ENCODE measurements at places on chromosomes 16 and 17. TPM values are rescaled to one million over a fixed set of nuclear protein-coding genes. Genes with fewer than 3 reads are reported as not detected.

SLC35G6 gene
- not detected for total RNA-seq

CACNA1G gene
- 0.05 TPM for total RNA-seq

DNA sequence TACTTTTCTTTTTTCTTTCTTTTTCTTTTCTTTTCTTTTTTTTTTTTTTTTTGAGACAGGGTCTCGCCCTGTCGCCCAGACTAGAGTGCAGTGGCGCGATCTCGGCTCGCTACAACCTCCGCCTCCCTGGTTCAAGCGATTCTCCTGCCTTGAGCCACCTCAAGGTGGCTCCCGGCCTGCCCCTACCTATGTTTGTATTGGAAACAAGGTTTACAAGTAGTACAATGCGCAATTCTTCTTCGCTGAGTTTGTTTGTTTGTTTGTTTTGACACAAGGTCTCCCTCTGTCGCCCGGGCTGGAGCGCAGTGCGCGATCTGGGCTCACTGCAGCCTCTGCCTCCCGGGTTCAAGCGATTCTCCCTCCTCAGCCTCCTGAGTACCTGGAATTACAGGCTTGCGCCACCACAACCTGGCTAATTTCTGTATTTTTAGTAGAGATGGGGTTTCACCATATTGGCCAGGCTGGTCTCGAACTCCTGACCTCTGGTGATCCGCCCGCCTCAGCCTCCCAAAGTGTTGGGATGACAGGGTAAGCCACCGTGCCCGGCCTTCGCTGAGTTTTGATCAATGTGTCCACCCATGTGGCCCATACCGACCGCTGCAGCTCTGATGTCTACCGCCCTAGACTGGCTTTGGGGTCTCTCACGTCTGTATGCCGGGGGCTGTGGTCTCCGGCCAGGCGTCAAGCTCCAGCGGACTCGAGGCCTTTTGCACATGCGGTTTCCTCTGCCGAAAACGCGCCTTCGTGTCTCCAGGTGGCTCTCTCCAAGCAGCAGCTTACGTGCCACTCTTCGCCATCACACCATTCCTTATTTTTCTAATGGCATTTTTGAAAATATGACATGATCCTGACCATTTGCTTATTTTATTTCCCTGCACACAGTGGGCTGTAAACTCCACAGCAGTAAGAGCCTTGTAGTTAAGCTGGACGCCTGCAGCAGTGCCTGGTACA, 1.1 kb upstream of the YBX2 start:
- peak; percentile 57 for DNase-seq

DNA sequence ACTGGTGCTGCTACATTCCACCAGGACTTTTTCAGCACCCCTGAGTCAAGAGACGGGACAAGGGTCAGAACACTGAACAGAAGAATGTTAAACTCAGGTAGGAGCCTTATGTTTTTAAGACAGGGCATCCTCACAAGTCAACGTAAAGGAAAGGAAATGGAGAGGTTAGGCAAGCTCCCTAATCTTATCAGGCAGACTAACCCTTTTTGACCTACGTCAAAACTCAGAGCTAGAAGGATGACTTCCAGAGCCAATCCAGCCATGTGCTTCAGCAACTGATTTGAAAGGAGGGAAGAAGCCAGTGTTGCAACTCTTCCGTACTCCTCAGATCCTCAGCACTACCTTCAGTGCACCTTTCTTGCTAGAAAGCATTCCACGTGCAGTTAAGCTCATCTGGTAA, 46.8 kb downstream of the REXO5 start:
- no peak for DNase-seq

- DNase-seq: peak; percentile 58
These were observed 681 bp downstream of the XPO6 start for GRCh38 chr16:28210979-28211588.

- DNase-seq: no peak
These were observed 106.4 kb downstream of the GNAO1 start for GRCh38 chr16:56297684-56298083.

- DNase-seq: no peak
These were observed 999.7 kb downstream of the CDH11 start for GRCh38 chr16:64122177-64122576.

DNA sequence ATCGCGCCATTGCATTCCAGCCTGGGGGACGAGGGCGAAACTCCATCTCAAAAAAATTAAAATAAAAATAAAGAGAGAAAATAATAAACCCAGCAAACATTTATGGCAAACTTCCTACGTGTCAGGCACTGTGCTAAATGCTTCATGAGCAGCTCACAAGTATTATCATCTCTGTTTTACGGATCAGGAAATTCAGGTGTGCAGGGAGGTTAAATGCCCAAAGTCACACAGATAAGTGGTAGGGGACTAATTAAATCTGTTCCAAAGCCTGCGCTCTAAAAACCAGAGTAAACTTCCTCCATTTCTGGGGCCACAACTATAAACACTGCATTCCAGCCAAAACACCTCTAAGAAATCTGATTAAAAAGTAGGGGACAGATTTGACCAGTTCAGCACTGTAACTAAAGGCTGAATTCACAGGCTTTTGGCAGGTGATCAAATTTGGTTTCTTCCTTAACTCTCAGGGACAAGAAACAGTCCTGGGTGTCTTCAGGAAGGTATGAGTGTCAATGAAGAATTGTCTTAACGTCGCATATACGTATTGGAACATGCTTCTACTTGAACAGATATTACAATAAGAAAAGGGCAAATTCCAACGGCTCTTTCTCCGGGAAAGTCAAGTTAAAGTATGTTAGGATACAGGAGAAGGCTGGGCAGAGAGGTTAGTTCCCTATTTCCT, 996 bp downstream of the STRADA start:
- DNase-seq: peak; percentile 63

DNA sequence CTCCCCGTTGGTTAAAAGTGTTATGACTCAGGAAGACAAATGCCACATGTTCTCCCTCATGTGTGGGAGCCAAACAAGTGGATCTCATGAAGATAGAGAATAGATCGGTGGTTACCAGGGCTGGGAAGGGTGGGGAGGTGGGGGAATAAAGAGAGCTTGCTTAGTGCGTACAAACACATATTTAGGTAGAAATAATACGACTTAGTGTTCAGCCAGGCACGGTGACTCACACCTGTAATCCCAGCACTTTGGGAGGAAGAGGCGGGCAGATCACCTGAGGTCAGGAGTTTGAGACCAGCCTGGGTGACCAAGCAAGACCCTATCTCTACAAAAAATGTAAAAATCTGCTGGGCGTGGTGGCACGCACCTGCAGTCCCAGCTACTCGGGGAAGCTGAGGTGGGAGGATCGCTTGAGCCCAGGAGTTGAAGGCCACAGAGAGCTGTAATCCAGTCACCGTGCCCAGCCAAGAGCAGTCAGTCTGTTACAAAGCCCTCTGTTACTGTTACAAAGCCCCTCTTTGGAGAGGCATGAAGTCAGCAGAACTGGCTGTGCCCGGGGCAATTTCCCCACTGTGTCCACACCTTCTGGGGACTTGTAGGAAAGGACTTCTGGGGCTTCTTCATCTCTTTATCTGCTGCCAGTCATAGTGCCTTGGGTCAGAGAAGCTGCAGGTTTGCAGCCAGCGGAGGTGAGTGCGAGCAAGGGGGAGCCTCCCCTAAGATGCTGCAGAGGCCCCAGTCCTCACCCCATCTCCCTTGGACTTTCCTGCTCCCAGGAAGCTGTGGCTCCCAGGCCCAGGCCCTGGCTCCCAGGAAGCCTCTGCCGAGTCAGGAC, 4.3 kb upstream of the ALDH3A1 start:
- DNase-seq: no peak

DNA sequence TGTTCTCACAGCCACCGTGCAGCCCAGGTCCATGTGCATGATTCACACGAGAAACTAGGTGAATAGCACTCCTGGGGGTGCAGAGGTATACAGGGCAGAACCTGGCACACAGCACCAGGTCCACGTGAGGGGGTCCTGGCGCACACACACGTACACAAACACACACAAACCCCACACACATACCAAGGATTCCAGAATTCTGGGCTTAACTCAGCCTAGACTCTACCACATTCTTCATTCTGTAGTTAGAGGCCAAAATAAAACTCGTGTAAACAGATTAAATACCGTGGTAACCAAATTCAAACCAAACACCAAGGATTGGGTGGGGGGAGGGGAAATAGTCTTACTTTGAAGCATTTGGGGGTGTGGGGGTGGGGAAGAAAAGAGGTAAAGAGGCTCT, 58.5 kb downstream of the XYLT1 start:
- DNase-seq: no peak

DNA sequence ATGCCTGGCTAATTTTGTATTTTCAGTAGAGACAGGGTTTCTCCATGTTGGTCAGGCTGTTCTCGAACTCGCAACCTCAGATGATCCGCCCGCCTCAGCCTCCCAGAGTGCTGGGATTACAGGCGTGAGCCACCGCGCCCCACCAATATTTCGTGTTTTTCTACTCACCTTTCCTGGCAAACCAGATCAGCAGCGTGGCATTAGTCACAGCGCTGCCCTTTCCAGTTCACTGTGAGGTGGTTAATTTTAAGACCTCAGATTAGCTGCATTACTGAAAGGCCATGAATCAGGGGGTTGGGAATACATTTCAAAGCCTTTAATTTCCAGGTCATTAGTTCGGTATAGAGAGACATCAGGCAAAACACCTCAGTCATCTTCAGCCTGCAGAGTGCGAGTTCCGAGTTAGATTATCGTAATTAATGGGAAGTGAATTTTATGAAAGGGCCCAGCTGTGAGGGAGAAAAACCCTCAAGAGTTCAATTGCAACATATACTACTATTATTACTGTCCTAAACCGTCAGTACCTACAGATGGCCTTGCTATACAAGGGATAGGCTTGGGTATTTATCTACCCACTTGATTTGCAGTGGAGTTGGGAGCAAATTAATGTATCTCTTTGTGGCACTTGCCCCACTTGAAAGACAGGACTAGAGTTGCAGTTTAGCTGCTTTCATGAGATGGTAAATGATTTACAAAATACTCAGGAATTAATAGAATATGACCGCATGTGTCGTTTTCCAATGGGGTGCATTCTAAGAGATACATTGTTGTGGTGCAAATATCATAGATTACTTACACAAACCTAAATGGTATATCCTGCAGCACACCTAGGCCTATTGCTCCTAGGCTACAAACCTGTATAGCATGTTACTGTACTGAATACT, 2.1 kb upstream of the USP32 start:
- no peak for DNase-seq

GRCh38 chr16:58814348-58814801, 80.3 kb upstream of the GOT2 start:
- DNase-seq: peak; percentile 46

DNA sequence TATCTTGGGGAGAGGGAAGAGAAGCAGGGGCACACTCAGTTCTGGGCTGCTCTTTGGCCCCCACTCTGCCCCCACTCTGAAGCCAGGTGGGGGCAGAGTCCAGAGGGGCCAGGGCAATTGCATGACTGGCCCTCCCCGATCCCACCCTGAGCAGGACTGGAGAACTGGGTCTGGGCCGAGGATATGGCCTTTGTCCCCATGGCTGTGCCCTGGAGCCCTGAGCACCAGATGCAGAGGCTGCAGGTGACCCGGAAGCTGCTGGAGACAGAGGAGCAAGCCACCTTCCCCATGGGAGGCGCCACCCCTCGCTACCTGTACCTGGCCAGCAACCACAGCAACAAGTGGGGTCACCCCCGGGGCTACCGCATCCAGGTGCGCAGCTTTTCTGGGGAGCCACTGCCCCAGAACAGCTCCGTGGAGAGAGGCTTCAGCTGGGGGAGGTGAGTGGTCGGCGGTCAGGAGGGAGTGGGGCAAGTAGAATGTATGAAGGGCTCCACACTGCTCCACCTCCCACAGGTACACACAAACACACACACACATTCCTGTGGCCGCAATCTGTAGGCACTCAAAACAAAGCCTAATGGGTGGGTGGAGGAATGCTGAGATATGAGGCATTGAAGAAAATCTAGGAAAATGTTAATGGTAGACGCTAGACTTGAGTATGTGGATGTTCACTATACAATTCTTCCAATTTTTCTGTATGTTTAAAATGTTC, 21.4 kb downstream of the AOC3 start:
- DNase-seq: peak; percentile 77

DNA sequence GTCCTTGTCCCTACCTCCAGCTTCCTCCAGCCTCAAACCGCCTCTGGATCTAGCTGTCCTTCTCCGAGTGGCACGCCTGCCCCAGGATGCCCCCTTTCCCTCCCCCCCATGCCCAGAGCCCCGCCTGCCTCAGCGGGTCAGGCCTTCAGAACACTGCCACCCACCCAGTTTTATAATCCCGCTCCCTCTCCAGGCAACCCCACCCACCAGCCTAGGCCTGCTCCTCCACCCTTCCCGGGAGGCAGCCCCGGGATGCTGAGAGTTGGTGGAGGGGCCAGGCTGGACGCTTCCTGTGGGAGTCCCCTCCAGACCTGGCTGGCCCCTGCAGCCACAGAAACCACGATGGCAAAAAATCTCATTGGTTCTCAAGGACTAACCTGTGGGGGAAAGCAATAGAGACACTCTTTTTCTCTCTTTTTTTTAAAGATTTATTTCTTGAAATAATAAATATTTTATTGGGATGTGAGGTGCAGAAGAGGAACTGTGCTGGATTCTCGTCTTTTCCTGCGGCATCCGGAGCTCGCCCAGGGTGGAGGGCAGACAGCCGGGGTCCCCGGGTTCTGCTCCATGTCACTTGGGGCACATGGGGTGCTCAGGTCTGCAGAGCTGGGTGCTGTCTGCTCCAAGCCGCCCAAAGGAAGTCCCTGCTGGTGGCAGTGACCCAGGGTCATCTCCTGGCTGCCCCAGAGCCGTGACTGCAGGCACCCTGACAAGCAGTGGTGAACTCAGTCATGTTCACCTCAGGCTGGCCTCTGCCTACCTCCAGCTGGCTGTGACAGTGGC, 81.9 kb downstream of the MGAT5B start:
- no peak for DNase-seq
